Chondrocyte (in vitro differentiated cells): ENCODE measurements at places on chromosomes 6 and 20. TPM values are rescaled to one million over a fixed set of nuclear protein-coding genes. Genes with fewer than 3 reads are reported as not detected.

GRCh38 chr20:63488315-63489251, 10.3 kb downstream of the EEF1A2 start:
- H3K4me1 ChIP-seq: no peaks in the 10 kb centered on the region
- no peaks in the 10 kb centered on the region for H3K36me3 ChIP-seq
- peaks cover 10% of the 10 kb centered on the region for H3K27me3 ChIP-seq
- DNase-seq: no peak

TREML2 gene
- not detected in 3 replicates for total RNA-seq

DNA sequence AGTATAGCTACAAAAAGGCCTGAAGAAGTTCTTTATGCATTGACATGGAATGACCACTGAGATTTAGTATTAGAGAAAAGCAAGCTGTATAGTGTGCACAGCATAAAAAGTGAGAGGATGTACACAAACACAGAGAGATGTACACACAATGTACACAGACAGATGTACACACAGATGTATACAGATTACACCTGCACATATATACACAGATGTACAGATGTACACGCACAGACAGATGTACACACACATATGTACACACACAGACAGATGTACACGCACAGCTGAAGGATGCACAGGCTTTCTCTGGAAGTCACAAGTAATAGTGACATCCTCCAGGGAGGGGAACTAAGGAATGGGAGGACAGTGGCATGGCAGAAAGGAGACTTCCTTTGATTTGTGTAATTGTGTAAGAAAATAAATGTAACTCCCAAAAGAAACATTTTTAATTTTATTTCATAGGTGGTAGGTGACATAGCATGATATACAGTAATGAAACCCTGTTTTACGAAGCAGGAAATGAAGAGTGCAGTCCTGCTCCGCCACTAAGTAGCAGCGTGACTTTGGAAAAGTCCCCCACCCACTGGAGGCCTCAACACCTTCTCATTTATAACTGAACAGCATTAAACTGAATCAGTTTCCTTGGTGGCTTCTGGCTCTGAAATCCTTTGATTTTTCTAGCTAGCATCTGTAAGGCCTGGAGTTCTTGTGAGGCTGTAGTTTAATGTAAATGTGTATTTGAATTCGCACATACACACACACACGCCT, 14.1 kb downstream of the NFATC2 start:
- H3K4me1 ChIP-seq: peaks cover 55% of the 10 kb centered on the region
- no peaks in the 10 kb centered on the region for H3K36me3 ChIP-seq
- DNase-seq: no peak
- no peaks in the 10 kb centered on the region for H3K27me3 ChIP-seq
- H3K27ac ChIP-seq: peak overlapping the region; percentile 88

GRCh38 chr6:42505385-42505718, 53.6 kb upstream of the TRERF1 start:
- H3K4me3 ChIP-seq: no peak overlapping the region
- peaks cover 3% of the 10 kb centered on the region for H3K36me3 ChIP-seq
- H3K27ac ChIP-seq: peak overlapping the region; percentile 84
- no peak for DNase-seq
- peaks cover 23% of the 10 kb centered on the region for H3K4me1 ChIP-seq

DNA sequence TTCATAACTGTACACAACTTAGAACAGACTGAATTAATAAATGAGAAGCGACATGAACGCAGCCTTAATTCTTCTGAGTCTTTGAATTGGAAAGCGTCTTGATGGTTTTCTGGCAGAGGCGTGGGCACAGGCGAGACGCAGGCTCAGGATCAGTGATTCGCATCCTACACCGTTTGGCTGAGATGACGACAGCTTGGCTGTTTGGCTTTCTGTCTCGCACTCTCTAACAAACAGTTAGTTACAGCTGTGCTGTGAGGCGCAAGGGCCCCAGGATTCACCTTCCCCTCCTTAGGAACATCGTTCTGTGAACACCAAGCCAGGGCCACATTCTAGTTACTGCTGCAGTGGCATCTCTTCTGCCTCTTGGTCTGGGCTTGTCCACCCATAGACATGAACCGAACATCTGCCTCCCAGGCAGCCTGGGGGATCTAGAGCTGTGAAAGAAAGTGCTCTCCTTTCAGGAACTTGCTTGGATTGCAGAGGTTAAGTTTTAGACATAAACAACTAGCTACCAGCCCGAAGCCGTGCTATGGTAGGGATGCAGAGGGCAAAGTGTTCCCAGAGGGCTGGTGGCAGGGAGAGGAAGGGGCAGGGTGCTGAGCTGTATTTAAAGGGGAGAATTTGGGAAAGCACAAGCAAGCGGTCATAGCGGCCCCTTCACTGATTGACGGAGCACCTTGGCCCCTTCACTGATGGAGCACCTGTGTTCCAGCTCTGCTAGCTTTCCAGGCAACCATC, 49.6 kb downstream of the TCP11 start:
- H3K4me1 ChIP-seq: peaks cover 74% of the 10 kb centered on the region
- DNase-seq: peak; percentile 40
- H3K27ac ChIP-seq: peak overlapping the region; percentile 73
- H3K27me3 ChIP-seq: no peaks in the 10 kb centered on the region
- peaks cover 11% of the 10 kb centered on the region for H3K36me3 ChIP-seq

DNA sequence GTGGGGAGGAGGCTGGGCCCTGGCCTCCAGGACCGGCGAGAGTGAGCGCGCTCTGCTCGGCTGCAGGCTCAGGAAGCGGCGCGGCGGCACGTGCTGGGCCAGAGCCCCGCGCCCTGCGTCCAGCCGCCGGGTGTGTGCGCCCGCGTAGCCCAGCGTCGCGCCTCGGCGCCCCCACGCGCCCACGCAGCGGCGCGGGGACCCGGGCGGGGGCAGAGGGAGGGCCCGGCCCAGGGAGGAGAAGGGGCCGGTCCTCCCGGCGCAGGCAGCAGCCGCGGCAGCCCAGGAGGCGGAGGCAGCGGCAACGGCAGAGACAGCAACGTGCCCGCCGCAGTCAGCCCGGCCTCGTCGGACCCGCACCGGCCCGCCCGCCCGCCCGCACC, at the start of gene EYA2:
Gene EYA2 (plus strand): TSS at position 265 of the 380 bp plus-strand sequence. CDS start 95,168 bp downstream, outside the sequence.
- H3K4me1 ChIP-seq: peaks cover 12% of the 10 kb centered on the region
- no peak within 1 kb of the TSS for H3K27ac ChIP-seq
- peak within 1 kb of the TSS; percentile 65 for H3K4me3 ChIP-seq
- DNase-seq: no peak
- peaks cover 13% of the 10 kb centered on the region for H3K36me3 ChIP-seq
- H3K27me3 ChIP-seq: peaks cover 59% of the 10 kb centered on the region

ID4 gene
- 79.9 to 139 TPM (median 136 TPM) in 3 replicates for total RNA-seq

GRCh38 chr20:38604873-38605303, 3.3 kb downstream of the ARHGAP40 start:
- H3K4me1 ChIP-seq: peaks cover 13% of the 10 kb centered on the region
- DNase-seq: no peak
- H3K27me3 ChIP-seq: peaks cover 36% of the 10 kb centered on the region
- no peak overlapping the region for H3K27ac ChIP-seq
- no peak overlapping the region for H3K4me3 ChIP-seq
